Activated T-helper 2 cell treated with anti-CD3 and anti-CD28 coated beads, Interferon-gamma antibody, Interleukin-2, Interleukin-4, amounts not matched to agents 10 μg/mL and 5 μg/mL and 100 μg/mL, durations not matched to agents 14 hours and 24 hours and 36 hours (primary cell): ENCODE measurements at places on chromosomes 7 and 10. TPM values are rescaled to one million over a fixed set of nuclear protein-coding genes. Genes with fewer than 3 reads are reported as not detected.

Gene PNLIPRP3
- not detected in 2 replicates for total RNA-seq

Gene CDH23
- 0.44 and 0.55 TPM in 2 replicates for total RNA-seq

Gene SLC26A3
- total RNA-seq: not detected in 2 replicates

Gene PNLIPRP2
- not detected in 2 replicates for total RNA-seq

Gene TMEM176B
- total RNA-seq: 0.14 TPM in 1 of 2 replicates, not detected in the other

Gene CHN2
- 0.73 and 0.94 TPM in 2 replicates for total RNA-seq

Gene NKX1-2
- not detected in 2 replicates for total RNA-seq

Gene ZEB1
- 68.6 and 70.0 TPM in 2 replicates for total RNA-seq

Gene GHRHR
- total RNA-seq: not detected in 2 replicates

Gene THAP5
- total RNA-seq: 33.8 and 35.4 TPM in 2 replicates

DNA sequence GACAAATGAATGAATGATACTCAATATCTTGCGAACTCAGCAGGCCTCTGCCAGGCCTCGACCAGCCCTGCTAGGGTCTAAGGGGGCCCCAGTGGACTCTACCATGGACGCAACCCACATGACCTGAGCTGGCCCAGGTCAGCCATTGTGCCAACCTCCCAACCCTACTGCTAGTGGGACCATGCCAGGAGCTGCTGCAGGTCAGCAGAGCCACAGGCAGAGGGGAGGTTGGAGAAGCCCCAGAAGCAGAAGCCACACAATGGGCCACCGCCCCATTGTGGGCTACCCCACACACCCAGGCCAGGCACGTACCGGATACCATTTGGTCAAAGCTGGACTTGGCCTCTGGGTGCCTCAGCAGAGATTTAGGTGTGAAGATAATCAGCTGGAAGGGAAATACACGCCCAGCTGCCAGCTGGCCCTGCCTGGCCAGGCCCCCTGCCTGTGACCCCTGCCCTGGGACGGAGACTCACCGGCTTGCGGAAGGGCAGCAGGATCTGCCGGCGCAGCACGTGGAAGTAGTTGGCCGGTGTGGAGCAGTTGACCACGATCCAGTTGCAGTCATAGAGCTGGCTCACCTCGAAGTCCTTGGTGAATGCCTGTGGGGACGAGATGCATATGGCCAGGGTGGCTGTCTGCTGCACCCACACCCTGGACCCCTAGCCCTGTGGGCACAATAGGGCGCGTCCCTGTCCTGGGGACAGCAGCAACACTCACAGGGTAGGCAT is 24.5 kb downstream of the OGDHL start:
- H3K4me3 ChIP-seq: no peak overlapping the region
- no peak for DNase-seq
- H3K4me1 ChIP-seq: no peaks in the 10 kb centered on the region
- H3K36me3 ChIP-seq: no peaks in the 10 kb centered on the region
- no peak overlapping the region for H3K27ac ChIP-seq

GRCh38 chr10:34001087-34001580 is 666.7 kb upstream of the NRP1 start:
- H3K4me3 ChIP-seq: no peak overlapping the region
- H3K27me3 ChIP-seq: no peaks in the 10 kb centered on the region
- no peaks in the 10 kb centered on the region for H3K4me1 ChIP-seq
- no peak for DNase-seq

DNA sequence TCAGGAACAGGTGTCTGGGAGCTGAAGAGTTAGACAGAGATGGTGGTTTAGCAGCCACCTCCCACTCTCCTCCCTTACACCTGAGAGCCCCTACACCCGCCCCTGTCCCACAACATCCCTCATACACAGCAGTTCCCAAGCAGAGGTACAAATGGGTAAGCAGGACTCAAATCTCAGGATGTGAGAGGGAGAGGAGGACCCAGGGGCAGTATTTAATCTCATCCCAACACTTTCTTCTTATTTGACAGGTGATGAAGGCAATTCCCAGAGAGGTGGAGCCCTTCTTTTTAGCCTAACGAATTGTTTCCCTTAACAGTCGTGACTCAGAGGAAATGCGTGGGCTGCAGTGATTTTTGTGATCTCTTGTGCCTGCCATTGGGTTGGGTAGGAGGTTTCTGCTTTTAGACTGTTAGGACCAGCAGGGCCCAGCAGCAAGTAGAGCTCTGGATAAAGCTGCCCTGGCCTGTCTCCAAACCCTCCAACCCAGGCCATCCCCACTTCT is 191.3 kb downstream of the HECW1 start:
- no peaks in the 10 kb centered on the region for H3K36me3 ChIP-seq
- H3K27ac ChIP-seq: no peak overlapping the region
- peaks cover 16% of the 10 kb centered on the region for H3K4me1 ChIP-seq
- H3K4me3 ChIP-seq: no peak overlapping the region
- no peak for DNase-seq

DNA sequence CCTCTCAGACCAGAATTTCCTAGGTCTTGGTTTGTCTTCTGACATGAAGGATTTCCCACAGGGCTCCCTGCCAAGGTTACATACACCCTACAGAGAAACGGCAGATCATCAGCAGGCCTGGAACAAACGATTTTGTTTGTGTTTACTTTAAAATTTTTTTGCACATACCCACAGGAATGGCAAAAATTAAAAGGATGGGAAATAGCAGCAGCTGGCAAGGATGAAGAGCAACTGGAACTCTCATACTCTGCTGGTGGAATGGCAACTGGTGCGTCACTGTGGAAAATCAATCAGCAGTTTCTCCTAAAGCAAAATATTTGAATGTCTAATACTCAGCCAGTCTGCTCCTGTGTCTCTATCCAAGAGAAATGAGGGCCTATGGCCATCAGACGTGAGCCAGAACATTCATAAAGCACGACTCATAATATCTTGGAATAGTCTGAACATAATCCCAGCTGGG is 6.5 kb downstream of the BAIAP2L1 start:
- no peaks in the 10 kb centered on the region for H3K36me3 ChIP-seq
- H3K27me3 ChIP-seq: peaks cover 9% of the 10 kb centered on the region
- H3K27ac ChIP-seq: no peak overlapping the region
- no peaks in the 10 kb centered on the region for H3K4me1 ChIP-seq
- H3K4me3 ChIP-seq: no peak overlapping the region
- no peak for DNase-seq

DNA sequence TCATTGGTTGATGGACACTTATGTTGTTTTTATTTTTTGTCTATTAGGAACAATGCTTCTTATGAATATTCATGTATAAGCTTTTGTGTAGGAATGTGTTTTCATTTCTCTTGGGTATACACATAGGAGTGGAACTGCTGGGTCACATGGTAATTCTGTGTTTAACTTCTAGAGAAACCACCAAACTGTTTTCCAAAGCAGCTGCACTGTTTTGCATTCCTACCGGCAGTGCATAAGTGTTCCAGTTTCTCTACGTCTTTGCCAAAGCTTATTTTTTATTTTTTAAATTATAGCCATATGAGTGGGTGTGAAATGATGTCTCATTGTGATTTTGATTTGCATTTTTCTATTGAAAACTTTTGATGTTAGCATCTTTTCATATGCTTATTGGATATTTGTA is 51.3 kb downstream of the ADK start:
- H3K27me3 ChIP-seq: no peaks in the 10 kb centered on the region
- peaks cover 7% of the 10 kb centered on the region for H3K4me1 ChIP-seq
- no peak overlapping the region for H3K4me3 ChIP-seq
- no peak for DNase-seq
- no peak overlapping the region for H3K27ac ChIP-seq

DNA sequence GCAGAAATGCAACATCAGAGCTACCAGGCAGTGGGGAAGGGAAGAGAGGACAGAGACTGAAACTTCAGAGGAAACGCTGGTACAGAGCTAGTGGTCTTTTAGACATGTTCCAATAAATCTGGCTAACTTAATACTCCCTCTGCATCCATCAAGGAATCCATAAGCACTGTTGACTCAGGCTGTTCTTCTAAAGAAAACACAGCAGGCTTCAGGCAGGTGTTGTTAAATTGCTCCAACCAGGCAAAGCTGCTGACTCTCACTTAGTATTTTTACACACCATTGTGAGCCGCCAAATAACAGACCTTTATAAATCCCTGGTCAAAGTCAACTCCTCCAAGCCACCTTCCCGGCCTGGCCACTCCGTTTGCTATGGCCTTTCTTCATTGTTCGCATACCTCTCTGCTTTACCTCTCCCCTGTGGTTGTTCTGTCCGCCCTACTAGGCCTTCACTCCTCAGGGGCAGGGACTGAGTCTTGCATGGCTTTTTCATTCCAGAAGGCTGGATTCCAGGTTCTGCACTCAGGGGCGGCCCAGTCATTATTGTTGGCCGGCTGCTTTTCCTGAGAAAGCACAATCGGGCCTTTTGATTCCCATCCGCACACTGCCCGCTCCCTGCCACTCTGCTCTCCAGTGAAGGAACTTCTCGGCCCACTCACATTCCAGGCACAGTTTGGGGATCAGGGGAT is 18.4 kb downstream of the CREB3L2 start:
- H3K4me1 ChIP-seq: peaks cover 7% of the 10 kb centered on the region
- H3K4me3 ChIP-seq: no peak overlapping the region
- no peaks in the 10 kb centered on the region for H3K27me3 ChIP-seq
- no peak for DNase-seq
